ENCODE measurements at places on chromosomes 4 and X. TPM values are rescaled to one million over a fixed set of nuclear protein-coding genes. Genes with fewer than 3 reads are reported as not detected.

GRCh38 chr4:25131926-25132325 is 28.3 kb downstream of the SEPSECS start:
- DNase-seq: no peak

Gene RELL1
- 58.9 TPM for total RNA-seq

DNA sequence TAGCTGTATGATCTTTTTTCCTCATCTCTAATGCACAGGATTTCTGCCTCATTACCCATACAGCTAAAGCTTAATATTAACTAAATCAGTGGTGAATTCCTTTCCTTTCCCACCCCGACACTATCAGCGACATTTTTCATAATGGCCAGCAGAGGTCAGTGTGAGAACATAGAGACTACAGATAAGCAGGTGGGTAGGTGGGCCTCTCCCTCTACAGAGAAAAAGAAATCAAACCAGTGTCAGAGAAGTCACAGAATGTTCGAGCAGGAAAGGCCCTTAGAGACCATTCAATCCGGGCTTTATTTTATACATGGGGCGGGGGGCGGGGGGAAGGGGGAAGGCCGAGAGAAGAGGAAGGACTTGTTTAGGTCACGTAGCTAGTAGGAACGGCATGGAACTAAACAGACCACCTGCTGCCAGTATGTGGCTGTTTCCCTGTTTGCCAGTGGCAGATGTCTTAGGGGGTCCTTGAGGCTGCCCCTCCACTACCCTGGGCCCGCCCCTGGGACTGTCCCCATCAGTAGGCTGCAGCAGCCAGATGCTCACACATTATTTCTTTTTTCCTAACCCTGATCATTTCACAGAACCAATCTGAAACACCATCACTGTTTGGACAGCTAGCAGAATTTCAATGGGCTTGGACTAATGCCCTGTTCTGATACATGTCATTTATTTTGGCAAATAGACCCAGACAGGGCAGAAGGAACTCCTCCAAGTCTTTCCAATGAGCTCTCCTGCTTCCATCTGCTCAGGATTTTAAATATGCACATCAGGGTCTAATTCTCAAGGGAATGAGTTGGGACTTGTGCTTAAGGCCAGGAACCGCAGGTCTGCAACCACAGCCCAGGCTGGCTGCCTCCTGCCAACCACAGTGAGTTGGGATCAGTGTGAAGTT is 133.4 kb downstream of the ATG4A start:
- DNase-seq: no peak

Gene CT45A5
- not detected for total RNA-seq

GRCh38 chr4:21192367-21192766 is 492.1 kb downstream of the PACRGL start:
- DNase-seq: no peak

GRCh38 chr4:128525387-128525786 is 237.8 kb upstream of the PGRMC2 start:
- no peak for DNase-seq
